Fibroblast of lung (primary cell): ENCODE measurements at places on chromosomes 13 and 19. TPM values are rescaled to one million over a fixed set of nuclear protein-coding genes. Genes with fewer than 3 reads are reported as not detected.

CDADC1 gene
- 6.1 and 6.7 TPM in 2 replicates for total RNA-seq

TEX26 gene
- 0.26 and 0.66 TPM in 2 replicates for total RNA-seq

RNF225 gene
- under 0.01 TPM in 1 of 2 replicates, not detected in the other for total RNA-seq

LILRA2 gene
- total RNA-seq, result not detected in 2 replicates

NLRP11 gene
- total RNA-seq, result under 0.01 TPM in 2 replicates

ADAT3 gene
- 1.5 and 1.7 TPM in 2 replicates for total RNA-seq

N4BP2L1 gene
- 5.6 and 5.9 TPM in 2 replicates for total RNA-seq

ZNF816 gene
- total RNA-seq, result 10.1 and 10.3 TPM in 2 replicates

PLPP2 gene
- 10.0 and 26.6 TPM in 2 replicates for total RNA-seq

COMP gene
- total RNA-seq, result 0.17 and 0.26 TPM in 2 replicates

ZNF578 gene
- total RNA-seq, result 5.1 and 9.6 TPM in 2 replicates

MISP3 gene
- total RNA-seq, result 0.77 and 0.83 TPM in 2 replicates

ZNF534 gene
- under 0.01 and 0.17 TPM in 2 replicates for total RNA-seq

DOCK6 gene
- total RNA-seq, result 10.5 and 17.7 TPM in 2 replicates

ATP4B gene
- not detected in 2 replicates for total RNA-seq

ZSCAN5A gene
- total RNA-seq, result 5.9 and 6.3 TPM in 2 replicates

ZNF723 gene
- total RNA-seq, result not detected in 2 replicates

CAPN12 gene
- 0.26 and 0.50 TPM in 2 replicates for total RNA-seq
